ENCODE measurements at places on chromosomes 3 and 15. TPM values are rescaled to one million over a fixed set of nuclear protein-coding genes. Genes with fewer than 3 reads are reported as not detected.

DNA sequence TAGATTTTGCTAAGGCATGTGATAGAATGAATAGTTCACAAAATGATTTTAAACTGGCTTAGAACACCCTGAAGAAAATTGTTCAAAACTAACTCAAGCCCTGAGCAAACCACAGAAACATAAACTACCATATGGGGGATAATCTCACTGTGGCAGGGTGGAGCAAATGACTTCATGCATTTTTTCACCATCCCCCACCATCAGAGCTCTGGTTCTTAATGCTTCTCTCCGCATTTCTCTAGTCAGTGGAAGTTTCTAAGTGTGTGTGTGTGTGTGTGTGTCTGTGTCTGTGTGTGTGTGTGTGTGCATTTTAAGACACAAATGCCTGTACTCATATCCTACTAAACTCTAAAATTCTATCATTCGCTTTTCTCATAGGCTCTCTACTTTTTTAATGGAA lies 107.1 kb upstream of the PHLDB2 start:
- peaks cover 24% of the 10 kb centered on the region for H3K4me1 ChIP-seq
- H3K36me3 ChIP-seq: no peaks in the 10 kb centered on the region
- H3K27ac ChIP-seq: peak overlapping the region; percentile 42
- H3K4me3 ChIP-seq: no peak overlapping the region

MINAR1 gene
- total RNA-seq: 1.7 TPM

GRCh38 chr3:128577711-128578110 lies 72.9 kb downstream of the RPN1 start:
- H3K4me3 ChIP-seq: no peak overlapping the region
- H3K36me3 ChIP-seq: no peaks in the 10 kb centered on the region
- no peak overlapping the region for H3K27ac ChIP-seq
- DNase-seq: no peak
- no peaks in the 10 kb centered on the region for H3K27me3 ChIP-seq
- H3K4me1 ChIP-seq: no peaks in the 10 kb centered on the region

- H3K4me3 ChIP-seq: no peak overlapping the region
- no peaks in the 10 kb centered on the region for H3K36me3 ChIP-seq
- DNase-seq: no peak
- H3K4me1 ChIP-seq: peaks cover 12% of the 10 kb centered on the region
- no peak overlapping the region for H3K27ac ChIP-seq
- no peaks in the 10 kb centered on the region for H3K27me3 ChIP-seq
Measured at GRCh38 chr15:66959875-66960274, 105.5 kb upstream of the SMAD3 start.

SLC9C1 gene
- not detected for total RNA-seq

POPDC2 gene
- 2.1 TPM for total RNA-seq

DNA sequence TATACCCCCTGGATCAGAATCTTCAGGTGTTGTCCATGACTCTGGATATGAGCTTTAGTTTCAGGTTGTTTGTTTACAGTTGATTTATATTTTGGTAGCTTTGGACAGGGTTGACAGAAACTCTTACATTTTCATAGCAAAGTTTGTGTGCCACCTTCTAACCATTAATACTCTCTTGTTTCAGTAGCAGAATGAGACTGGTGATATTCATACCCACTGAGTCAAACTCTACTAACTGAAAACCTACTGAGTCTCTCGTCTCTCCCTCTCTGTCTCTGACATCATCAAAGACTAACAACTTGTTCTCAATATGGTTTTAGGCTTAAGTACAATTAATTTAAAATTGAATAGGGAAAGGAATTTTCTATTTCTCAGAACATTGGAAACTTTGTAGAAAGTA lies 282.3 kb downstream of the CNTN6 start:
- no peaks in the 10 kb centered on the region for H3K4me1 ChIP-seq
- no peak overlapping the region for H3K4me3 ChIP-seq
- no peaks in the 10 kb centered on the region for H3K36me3 ChIP-seq
- no peak for DNase-seq
- no peaks in the 10 kb centered on the region for H3K27me3 ChIP-seq
- H3K27ac ChIP-seq: no peak overlapping the region

DNA sequence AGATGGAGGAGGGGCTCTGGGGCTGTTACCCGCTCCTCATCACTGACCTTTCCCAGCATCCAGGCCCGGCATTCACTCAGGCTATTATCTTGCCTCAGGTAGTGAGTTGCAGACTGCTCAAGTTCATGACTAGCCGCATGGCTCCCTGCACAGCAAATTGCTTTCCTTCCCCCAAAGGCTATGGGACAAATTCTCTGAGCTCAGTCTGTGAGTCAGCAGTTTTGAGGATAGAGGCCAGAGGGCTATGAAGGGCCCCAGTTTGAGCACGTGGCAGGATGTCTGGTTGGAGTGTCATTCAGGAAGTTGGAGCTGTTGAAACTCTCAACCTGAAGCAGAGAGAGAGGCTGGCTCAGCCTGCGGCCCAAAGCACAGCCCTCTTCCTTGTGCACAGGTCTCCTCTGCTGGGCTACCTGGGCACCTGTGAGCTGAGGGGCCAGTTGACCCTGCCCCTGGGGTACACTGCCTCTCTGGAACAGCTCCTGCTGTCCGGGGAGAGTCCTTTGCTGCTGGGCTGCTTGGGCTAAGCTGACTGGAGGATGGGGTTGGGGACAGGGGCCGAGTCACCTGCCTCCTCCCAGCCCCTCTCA lies 7.9 kb downstream of the FAH start:
- H3K27ac ChIP-seq: peak overlapping the region; percentile 68
- H3K4me1 ChIP-seq: peaks cover 11% of the 10 kb centered on the region
- H3K36me3 ChIP-seq: no peaks in the 10 kb centered on the region
- DNase-seq: peak; percentile 87
- H3K4me3 ChIP-seq: no peak overlapping the region
- no peaks in the 10 kb centered on the region for H3K27me3 ChIP-seq

DNA sequence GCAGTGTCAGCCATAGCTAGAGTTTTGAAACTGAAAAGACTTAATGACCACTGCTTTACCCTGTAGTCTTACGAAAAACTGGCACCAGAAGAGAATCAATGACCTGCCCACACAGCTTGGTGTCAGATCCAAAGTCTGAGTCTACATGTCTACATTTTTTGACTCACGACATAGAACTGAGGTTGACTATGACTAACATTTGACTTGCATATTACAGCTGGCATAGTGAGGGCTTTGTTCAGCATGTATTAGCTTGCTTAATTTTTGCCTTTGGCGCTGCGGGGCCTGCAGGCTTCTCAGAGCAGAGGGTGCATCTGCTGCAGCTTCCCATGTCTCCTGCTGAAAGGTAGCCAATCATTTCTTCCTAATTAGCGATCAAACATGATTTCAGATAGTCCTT lies 167.0 kb downstream of the EBLN2 start:
- H3K4me3 ChIP-seq: no peak overlapping the region
- no peaks in the 10 kb centered on the region for H3K36me3 ChIP-seq
- H3K27me3 ChIP-seq: peaks cover 2% of the 10 kb centered on the region
- no peak overlapping the region for H3K27ac ChIP-seq
- DNase-seq: peak; percentile 50

DNA sequence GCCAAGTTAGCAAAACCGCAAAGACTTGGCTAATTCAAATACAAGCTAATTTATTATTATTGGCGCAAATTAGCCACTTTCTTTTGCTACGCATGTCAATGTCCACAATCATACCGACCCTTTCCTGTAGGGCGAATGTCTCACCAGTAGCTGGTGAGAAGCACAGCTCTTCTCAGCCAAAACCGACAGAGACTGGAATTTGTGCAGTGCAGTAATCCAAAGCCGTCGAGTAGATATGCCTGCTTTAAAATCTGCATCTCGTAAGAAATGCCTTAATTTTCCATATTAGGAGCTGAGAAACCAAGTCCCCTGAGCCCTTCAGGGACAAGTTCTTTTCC lies 614 bp upstream of the MINDY2 start:
- peak overlapping the region; percentile 82 for H3K4me3 ChIP-seq
- no peaks in the 10 kb centered on the region for H3K27me3 ChIP-seq
- H3K36me3 ChIP-seq: no peaks in the 10 kb centered on the region
- DNase-seq: peak; percentile 94

FBXW12 gene
- not detected for total RNA-seq
